ENCODE measurements at places on chromosomes 5 and 9.
A peak's percentile ranks its signal among the peaks of the same experiment; 100 is the strongest.

GRCh38 chr9:116191576-116192415 lies 38.2 kb downstream of the PAPPA start:
- DNase-seq: no peak

- no peak for DNase-seq
Measured at GRCh38 chr5:32733590-32734340, 22.6 kb downstream of the NPR3 start.

DNA sequence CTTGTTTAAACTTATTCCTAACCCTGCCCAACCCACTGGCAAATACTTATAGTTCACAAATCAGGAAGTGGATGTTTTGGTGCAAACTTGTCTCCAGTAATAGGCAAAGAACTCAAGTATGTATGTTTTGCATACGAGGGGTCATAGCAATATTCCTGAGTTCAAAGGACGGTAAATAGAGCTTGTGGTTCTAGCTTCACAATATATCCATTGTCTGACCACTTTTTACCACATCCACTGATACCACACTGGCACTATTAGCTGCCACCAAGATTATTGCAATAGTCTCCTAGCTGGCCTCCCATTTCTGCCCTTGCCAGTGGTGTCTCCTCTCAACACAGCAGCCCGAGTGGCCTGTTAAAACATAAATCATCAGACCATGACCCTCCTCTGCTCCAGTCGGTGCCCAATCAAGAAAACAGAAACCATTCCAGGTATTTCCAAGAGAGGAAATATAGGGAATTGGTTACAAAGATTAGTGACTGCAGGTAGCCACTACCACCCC lies 17.0 kb downstream of the GRXCR2 start:
- no peak for DNase-seq

GRCh38 chr5:146340260-146341081 lies 1.8 kb downstream of the POU4F3 start:
- DNase-seq: peak; percentile 61

DNA sequence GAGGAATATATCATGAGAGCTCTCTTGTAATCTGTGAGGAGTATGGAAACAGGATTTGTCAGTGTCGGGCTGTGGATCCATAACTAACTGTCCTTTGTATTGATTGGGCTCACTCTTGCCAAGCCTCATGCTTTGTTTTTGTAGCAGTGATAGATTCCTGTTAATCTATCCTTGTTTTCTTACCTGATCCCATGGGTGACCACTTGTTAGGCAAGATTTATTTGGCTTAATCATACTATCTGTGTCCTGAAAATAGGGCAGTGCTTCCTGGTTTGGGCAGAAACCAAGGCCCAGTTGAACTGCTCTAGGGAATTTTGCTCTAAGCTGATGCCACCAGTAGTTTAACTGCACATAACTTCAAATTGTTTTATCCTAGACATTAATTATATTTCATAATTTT lies 6.1 kb downstream of the NDFIP1 start:
- DNase-seq: no peak

- DNase-seq: no peak
Measured at GRCh38 chr5:164962329-164962961, 1457.0 kb downstream of the MAT2B start.

DNA sequence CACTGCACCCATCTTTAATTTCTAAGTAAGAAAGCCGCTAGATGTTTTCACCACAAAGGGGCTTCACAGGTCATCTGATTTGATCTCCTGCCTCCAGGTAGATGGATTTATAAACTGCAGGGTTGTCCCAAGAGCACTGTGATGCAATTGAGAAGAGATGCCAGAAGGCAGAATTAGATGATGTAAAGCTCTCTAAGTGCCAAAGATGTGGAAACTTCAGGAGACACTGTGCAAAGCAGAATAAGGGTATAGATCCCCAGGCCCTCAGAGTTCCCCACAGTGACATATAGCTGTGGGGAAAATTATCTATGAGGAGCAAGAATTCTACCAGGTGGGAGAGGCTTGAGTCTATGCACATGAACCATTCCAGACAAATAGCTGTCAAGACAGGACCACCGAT lies 90.5 kb downstream of the FSTL4 start:
- DNase-seq: no peak

DNA sequence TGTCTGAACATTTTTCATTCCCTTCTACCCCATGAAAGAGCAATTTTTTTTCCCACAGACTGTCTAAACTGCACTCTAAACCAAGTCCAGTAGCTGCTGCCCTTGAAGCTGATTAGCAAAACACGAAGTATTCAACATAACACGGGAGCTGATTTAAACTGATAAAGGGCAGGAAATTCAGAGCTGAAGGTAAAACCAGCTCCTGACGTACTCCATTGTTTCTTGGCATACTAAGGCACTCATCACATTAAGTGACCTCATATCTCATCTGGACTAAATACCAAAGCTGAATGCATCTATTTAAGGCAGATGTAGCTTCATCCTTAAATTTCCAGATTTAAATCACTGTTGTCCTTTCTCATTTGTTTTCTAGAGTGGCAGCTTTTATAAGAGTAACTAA lies 12.0 kb downstream of the GDF9 start:
- no peak for DNase-seq

GRCh38 chr5:79582186-79582585 lies 30.1 kb upstream of the TENT2 start:
- no peak for DNase-seq

- peak; percentile 65 for DNase-seq
Measured at GRCh38 chr9:109574061-109574882, 76.2 kb upstream of the PTPN3 start.

GRCh38 chr5:177489119-177489716 lies 8.2 kb downstream of the PDLIM7 start:
- DNase-seq: no peak

DNA sequence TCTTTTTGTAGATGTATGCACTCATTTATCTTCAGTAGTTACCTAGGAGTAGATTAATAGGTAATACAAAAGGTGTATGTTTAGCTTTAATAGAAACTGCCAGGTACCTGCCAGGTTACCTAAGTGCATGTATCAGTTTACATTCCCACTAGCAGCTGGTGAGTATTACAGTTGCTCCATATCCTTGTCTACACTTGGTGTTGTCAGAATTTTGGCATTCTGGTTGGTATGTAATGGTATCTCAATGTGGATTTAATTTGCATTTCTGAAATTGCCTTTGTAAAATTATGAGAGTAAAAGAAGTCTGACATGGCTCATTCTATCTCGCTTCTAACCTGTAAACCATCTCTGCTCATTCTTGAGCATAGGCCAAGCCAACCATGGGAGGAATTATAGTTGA lies 38.3 kb upstream of the SIL1 start:
- DNase-seq: no peak

- DNase-seq: no peak
Measured at GRCh38 chr9:101419863-101420262, 15.7 kb downstream of the ALDOB start.

- DNase-seq: no peak
Measured at GRCh38 chr9:100269656-100270055, 83.1 kb downstream of the TEX10 start.

DNA sequence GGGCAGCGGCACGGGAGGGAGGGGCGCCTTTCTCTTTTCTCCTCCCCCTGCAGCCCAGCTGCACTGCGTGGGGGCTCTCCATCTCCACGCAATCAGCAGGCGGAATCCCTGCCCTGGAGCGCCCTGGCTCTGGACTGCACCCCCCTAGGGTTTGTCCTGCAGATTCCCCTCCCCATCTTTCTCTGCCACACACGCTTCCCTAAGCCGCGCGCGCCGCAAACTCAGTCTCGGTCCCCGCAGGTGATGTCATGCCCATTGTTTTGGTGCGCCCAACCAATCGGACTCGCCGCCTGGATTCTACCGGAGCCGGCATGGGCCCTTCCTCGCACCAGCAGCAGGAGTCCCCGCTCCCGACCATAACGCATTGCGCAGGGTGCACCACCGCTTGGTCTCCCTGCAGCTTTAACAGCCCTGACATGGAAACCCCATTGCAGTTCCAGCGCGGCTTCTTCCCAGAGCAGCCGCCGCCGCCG lies at the start of gene KCNN2:
TSS of gene KCNN2 (plus strand) at position 347 of the 473 bp plus-strand sequence. CDS start at position 417, 70 bp downstream.
- DNase-seq: peak; percentile 82

- peak; percentile 17 for DNase-seq
Measured at GRCh38 chr9:70159630-70160029, 99.1 kb upstream of the SMC5 start.

DNA sequence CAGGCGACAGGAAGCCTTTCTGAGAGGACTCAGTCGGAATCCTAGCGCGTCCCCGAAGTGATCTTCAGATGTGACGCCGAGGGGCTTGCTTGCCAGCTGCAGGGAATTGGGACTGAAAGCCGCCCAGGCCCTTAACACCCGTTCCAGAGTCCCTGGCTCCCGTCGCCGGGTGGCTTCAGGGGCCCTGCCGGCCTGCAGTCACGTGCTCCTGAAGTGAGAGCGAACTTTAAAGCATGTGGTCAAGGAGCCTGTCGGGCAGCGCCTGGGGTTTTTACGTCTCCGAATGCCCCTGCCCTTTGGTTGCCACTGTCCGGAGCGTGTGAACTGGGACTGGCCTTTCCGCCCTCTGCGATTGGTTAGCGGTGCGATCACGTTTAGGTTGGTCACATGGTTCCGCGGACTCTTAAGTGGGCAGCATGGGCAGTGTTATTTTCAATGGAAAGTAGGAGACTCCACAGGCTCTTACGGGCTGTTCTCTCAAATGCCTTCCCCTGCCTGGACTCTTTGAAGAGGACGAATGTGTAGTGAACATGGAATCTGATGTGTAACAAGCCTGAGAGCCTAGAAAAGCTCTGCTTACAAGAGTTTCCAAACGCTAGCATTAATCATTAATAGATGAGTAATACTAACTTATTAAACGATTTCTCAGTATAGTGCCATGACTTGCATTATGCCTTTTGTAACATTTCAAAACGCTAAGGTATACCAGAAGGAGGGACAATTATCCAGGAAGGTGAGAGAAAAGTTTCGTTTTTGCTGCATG lies 1.9 kb downstream of the VLDLR start:
- DNase-seq: peak; percentile 59

- no peak for DNase-seq
Measured at GRCh38 chr5:157487358-157487757, 27.3 kb downstream of the NIPAL4 start.

DNA sequence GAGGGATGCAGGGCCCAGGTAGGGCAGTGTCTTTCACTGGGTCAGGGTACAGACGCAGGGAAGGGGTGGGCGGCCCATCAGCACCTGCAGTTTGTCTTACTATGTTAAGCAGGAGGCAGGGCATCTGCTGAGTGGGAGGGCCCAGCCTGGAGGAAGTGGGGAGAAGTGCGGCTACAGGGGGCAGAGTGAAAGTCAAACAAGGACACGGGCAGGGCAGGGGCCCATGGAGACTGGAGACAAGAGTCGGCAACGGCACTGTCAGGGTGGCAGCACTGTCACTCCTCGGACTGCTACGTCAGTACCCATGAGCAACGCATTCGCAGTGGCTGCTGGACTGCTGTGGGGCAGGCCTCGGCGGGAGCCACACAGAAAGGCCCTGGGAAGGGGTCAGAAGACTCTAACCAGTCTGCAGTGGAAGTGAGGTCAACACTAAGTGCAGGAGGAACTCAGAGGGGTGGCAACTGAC lies 19.7 kb downstream of the CAMSAP1 start:
- no peak for DNase-seq

Measured in EL (cell line).